ENCODE measurements at places on chromosomes 6 and 20.

- DNase-seq, result no peak
Observed at GRCh38 chr6:53026526-53026925, 31.4 kb upstream of the GSTA4 start.

DNA sequence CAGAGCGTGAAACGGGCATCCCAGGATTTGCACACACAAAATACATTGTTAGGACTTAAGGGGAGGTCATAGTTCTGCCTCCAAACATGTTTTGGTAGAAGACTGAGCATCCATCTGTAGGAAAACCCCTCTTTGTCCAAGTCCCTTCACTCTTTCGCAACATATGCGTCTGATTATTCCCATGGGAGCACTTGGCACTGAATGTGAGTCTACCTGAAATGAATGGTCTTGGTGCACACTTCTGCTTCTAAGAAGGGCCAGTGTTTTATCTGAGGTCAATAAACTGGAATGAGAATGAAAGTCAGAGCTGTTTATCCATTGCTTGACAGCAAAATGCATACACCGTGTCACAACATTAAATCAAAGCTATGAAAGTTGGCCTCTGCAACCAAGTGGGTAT is 33.0 kb downstream of the GJA10 start:
- no peak for DNase-seq

DNA sequence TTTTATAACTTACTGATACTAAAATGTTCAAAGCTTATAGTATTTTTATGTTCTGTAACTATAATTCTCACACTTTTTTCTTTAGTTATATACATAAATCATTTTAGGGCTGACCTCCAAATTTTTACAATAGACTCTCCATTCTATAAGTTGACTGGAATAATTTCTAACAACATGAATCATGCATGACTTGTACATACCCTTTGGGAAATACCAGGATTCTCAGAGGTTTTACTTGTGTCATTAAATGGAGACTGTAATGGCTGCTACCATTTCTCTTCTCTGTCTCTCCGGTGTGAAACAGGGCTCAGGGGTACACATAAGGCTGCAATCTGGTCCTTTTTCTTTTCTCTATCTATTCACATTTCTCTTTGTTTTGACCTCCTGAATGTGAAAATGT is 222.2 kb upstream of the FLRT3 start:
- DNase-seq, result no peak

DNA sequence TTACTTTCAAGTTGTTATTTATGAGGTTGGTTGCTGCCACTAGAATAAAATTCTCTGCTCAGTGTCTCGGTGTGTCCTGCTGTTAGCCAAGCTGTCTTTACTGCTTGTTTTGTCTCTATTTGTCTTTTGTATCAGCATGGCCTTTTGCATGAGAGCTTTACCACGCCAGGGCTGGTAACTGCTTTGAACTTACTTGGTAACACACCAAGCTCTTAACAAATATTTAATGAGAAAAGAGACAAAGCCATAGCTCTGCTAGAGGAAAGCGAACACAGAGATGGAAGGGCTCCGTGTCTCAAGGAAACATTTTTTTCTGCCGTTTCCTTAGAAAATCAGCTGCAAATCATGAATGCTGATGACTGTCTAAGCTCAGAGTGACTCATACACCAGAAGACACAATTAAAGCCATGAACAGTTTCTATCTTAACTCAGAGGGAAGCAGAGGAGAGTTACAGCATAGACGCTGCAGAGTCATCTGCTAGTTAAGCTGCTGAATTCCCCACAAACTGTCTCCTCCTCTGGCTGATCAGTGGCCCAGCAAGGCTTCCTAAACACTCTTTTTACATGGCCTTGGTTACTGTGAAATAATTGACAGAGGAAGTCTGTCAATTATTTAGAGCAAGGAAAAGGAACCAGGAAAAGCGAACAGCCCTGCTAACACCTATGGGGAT is 44.8 kb downstream of the AGPAT4 start:
- DNase-seq, result peak; percentile 87

DNA sequence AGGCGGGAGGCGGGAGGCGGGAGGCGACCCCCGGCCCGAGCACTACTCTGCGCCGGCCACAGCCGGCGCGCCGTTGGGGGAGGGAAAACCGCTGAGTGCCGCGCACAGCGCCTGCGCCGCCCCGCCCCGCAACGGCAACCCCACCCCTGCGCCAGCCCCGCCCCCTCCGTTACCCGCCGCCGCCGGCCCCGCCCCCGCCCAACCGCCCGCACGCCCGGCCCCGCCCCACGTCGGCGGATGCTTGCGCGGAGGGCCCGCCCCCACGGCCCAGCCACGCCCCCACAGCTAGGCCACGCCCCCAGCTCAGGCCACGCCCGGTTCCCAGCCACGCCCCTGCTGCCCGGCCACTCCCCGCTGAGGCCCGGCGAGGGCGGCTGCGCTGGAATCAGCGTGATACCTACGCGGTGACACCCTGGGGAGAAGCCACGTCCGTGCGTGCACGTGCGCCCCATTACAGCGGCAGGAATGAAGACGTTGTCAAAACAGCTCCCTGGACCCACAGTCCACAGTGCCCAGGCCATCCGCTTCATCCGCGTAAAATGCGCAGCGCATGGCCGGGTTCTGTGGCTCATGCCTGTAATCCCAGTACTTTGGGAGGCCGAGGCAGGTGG is at the start of gene TCFL5:
TCFL5 (minus strand) TSS at position 97 of the 611 bp plus-strand sequence. CDS start 152 bp downstream, outside the sequence.
- peak; percentile 53 for DNase-seq

DNA sequence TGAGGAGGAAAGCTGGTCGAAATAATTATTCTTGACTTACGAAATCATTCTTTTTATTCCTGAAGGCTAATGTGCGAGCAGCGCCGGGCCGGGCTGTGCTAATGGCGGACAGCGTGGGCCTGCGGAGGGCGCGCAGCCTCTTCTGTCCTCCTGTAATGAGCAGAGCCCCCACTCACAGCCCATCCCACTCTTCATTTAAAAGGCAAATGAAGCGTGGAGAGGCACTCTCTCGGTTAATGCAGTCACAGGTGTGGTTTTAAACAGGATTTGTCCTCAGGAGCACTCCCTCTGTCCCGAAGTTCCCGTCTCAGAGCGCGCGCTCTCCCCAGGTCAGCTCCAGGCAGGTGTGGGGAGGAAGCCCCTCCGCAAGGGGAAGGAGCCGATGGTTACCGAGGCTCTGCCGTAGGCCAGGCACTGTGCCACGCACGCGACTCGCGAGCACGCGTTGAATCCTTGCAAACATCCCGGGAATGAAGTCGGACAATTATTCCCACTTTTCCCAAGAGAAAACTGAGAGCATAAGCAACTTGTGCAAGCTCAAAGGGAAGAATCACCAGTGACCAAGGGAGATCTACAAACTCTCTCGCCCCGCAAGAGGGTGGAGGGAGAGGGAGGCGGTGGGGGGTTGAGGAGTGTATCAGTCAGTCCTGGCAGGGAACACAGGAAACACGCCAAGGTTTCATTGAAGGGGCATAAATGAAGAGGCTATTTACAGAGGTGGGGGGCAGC is 35.5 kb upstream of the ZFAND3 start:
- no peak for DNase-seq

GRCh38 chr6:142937986-142938385 is 7.0 kb downstream of the HIVEP2 start:
- no peak for DNase-seq

DNA sequence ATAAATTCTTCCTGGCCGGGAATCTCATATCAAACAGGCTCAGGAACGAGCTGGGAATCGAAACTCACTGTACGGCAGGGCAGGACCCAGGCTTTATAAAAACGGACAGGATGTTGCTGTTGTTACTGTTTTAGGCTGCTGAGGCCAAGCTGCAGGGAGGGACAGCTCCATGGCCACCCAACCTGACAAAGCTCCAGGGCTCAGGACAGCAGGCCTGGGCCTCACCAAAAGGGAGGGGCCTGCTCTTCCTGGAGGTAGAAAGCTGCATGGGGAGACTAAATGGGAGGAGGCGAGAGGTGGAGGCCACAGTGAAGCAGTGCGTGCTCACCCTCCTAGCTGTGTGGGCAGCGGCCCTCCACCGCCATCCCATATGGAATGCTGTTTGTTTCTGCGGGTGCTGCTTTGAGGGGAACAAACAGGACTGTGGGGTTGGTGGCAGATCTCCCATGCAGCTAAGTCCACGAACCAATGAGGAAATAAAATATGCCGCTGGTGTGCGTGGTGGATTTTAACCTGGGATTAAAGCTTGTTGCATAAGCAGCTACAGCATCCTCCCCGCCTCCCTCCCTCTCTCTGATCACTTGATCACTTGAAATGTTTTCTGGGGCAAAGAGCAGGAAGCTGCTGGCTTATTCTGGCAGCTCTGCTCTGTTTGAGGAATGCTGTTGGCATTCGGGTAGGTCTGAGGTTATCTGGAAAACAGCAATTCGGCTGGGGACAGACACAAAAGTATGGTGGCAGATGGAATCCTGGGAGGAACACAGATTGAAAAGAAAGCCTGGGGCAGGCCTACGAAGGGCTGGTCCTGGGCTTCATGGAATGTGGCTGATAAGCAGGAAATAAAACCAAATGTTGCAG is 2.4 kb upstream of the ZMYND8 start:
- peak; percentile 84 for DNase-seq

DNA sequence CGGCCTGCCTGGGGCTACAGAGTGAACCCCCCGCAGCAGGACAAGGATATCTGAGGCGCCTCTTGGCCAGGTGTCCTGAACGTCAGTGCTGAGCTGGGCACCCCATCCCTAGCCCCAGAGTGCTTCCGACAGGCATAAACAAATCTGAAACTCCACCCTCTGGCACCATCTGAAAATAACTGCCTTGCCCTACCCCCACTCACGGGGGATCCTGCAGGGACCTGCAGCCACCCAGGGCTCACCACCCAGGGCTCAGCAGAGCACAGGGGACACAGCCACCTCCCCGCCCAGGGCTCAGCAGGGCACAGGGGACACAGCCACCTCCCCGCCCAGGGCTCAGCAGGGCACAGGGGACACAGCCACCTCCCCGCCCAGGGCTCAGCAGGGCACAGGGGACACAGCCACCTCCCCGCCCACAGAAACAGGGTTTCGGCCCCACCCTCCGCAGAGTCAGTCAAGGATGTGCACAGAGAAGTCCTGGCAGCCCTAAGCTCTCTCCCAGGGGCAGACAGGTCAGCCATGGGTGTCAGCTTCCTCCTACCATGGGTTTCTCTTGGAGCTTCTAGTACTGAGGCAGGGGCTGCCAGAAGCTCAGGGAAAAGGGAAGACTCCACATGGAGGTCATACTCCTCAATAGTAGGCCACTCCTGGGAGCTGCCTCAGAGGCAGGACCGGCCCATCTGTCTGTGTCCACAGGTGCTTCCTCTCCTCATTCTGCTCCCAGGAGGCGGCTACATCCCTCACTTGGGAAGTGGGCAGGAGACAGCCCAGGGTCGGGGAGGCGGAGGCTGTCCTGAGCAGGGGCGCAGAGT is 4.6 kb downstream of the UCKL1 start:
- no peak for DNase-seq

DNA sequence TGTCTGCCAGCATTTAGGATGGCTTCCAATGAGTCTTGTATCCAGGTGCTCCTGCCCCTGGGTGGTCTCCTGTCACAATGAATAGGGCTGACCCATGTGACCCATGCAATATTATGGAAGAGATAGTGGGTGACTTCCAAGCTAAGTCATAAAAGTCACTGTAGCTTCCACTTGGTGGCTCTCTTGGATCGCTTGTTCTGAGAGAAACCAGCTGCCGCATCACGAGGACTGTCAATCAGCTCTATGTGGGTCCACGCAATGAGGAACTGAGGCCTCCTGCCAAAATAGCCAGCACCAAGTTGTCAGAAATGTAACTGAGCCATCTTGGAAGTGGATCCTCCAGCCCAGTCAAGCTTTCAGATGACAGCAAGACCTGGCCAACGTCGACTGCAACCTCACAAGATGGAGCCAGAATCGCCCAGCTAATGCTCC is 14.9 kb upstream of the MATN4 start:
- no peak for DNase-seq

DNA sequence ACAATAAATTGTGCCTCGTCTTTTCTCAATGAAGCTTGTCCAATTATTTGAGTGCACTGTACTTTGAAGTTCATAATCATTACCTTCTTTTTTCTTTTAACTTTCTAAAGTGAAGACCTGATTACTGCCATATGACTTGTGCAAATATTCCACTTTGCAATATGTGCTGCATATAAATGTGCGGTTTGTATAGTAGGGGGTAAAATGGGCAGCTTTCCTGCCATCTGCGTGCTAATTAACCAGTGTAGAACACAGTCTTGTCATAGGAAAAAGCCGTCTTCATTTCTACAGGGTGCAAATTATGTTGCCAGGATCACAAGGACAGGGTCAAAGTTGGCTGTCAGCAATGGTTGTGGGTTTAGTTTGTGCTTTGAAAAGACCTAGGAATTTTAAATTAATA is 397.0 kb downstream of the NKAIN2 start:
- no peak for DNase-seq

DNA sequence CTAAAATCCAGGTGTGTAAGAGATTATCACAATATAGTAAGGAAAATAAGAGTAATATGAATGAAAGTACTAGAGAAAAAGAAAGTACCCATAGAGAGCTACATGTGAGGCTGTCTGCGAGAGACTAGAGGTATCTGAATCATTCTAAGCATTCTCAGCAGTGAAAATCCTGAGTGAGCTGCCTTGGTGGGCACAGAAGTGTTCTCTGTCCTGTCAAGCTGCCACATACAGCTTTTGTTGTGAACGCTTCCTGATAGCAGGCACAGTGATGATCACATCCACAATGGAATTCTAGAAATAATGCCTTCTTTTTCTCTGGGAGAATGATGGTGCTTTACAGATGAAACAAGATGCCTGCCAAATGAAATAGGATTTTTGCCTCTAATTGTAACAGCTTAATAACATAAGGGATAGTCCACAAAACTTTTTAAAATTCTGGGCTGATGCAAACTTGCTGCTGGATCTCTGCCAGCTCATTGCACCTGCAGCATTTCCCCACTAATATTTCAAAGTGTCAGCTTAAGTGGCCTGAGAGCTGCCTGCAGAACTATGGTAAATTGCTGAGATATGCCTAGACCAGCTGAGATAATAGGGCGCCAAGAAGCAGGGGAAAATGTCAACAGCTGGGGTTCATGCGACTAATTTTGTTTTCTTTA is 620.5 kb downstream of the DOK5 start:
- DNase-seq, result no peak

DNA sequence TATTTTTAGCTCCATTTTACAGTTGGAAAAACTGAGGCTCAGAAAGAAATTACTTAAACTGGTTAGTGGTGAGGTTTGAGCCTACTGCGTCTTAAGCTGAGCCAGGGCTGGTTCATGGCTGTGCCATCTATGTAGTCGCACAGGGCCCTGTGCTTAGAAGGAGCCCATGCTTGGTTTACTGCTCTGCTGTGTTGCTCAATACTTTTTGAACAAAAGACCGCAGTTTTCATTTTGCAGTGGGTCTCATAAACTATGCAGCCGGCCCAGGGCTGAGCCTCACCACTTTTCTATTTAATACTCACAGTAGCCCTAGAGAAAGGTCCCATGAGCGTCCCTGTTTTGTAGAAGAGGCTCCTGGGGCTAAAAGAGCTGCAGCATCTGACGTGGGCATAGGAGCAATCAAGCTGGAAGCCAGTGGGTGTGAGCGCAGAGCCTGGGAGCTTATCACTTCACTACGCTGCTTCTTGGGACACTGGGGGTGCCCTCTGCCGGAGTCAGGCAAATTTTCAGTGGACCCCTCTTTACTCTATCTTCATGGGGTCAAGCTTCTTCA is 501 bp downstream of the SIRPB2 start:
- DNase-seq, result no peak

DNA sequence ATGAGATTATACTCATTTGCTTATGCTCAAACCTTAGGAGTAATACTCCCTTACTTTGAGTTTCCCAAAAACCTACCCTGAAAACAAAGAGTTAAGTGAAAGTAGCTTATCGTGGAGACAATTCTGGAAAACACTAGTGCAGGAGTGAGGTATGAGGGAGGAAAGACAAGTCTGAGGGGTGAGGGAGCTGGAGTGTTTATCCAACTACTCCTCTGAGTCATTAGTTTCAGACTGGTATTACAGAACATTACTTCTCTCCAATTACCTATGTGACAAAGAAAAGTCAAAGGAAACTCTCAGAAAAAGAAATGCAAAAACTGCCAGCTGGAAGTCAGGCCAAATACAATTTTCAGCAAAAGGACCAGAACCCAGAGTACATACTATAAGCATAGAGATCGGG is 171.1 kb upstream of the SPTLC3 start:
- no peak for DNase-seq

Measured in GM04504 (cell line).